ENCODE measurements at places on chromosomes 2 and 18. TPM values are rescaled to one million over a fixed set of nuclear protein-coding genes. Genes with fewer than 3 reads are reported as not detected.

DNA sequence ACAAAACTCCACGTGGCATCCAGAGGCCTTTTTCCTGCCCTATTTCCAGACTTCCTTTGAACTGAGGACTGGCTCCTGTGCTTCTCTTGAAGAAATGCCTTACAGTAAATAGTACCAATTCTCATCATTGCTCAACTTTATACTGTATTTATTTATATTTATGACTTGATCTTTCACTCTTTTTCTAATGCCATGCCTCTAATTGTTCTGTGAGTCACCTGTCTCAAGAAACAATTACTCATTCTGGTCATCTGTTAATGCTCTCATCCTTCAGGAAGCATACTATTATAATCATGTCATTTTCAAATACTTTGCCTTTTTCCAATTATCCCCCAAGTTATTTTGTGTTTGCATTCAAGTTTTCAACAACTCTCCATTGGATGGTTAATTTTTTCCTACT is 85.9 kb downstream of the DCDC2C start:
- DNase-seq, result no peak

DNA sequence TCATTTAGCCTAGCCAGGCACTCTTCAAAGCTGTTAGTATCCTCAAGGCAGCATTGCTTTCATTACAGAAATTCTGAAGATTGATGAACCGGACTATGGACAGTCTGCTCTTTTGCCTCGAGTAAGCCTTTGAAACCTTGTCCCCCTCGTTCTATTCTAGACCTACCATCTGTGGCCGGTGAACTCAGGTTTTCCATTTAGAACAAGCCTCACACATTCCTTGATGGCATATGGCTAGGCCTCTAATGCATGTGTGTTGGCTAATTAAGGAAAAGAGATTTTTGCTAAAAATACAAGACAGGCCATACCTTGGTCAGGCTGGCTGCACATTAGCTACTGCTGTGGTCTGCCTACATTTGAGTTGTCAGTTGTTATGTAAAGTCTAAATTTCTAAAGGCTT is 111.8 kb downstream of the CERS6 start:
- DNase-seq, result no peak

GRCh38 chr2:203071148-203071547 is 56.5 kb downstream of the NBEAL1 start:
- DNase-seq, result no peak

DNA sequence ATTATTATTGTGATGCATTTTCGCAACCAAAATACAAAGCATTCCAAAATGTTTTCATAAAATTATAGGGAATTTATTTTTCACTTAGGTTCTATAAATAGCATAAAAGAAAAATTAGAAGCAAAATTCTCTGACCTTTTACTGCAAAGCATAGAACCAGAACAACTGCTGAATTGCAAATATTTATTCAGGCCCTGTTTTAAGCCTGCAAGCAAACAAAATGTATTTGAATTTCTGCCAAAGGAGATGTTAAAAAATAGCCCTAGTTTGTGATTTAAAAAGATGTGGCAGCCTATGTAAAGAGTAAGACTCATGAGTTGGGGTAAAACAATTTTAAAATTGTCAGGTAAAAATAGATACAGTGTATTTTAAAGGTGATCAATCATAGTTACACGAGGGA is 138.1 kb downstream of the KCNJ3 start:
- DNase-seq, result no peak

TUBA3E gene
- 0.18 TPM for polyA plus RNA-seq

FBXO48 gene
- polyA plus RNA-seq, result 2.3 TPM

DNA sequence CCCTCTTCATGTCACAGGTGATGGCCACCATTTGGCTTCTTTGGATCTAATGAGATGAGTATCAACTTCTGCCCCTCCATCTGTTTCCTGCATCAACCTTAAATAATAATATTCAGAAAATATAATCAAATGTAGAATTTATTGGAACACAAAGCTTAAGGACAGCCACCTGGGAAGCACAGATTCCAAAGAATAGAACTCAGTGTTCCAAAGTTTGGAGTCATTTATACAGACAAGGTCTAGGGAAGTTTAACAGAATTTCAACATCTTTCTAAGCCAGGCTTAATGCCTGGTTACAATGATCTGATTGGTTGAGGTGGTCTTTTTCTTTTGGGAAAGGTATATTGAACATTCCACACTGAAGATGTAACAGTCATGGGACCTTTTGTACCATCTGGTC is 218.0 kb upstream of the PIEZO2 start:
- DNase-seq, result no peak

DNA sequence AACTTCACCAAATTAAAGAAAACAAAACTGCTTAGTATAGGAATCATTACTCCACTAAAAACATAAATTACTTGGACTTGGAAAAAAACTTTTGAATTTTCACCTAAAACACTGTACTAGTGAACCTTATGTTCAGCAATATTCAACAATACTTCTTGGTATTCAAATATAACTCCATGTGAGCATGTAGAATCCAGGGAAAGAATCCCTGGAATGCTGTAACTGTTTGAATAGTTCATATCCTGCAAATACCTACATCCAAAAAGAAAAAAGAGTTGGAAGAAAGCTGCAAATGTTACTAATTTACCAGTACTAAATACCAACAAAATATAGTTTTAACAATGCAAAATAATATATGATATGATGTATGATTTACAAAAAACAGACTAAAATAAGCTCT is 65.4 kb downstream of the IKZF2 start:
- no peak for DNase-seq

- no peak for DNase-seq
These were observed 63.1 kb downstream of the EHBP1 start for GRCh38 chr2:62768615-62769014.

ZNF804A gene
- 2.1 TPM for polyA plus RNA-seq

SCYGR4 gene
- not detected for polyA plus RNA-seq

DNA sequence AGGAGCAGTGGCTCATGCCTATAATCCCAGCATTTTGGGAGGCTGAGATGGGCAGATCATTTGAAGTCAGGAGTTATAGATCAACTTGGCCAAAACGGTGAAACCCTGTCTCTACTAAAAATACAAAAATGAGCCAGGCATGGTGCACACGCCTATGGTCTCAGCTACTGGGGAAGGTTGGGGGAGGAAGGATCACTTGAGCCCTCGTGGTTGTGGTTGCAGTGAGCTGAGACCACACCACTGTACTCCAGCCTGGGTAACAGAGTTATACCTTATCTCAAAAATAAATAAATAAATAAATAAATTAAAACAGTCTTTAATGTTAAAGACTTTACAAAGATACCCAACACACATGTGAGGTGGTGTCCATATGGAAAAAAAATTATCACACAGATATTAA is 134.0 kb downstream of the C2orf74 start:
- DNase-seq, result no peak

- DNase-seq, result no peak
These were observed 9.8 kb downstream of the AFTPH start for GRCh38 chr2:64533882-64534281.

CSRNP3 gene
- 11.0 TPM for polyA plus RNA-seq

GRCh38 chr18:59061914-59062642 is 77.6 kb upstream of the SEC11C start:
- no peak for DNase-seq

DNA sequence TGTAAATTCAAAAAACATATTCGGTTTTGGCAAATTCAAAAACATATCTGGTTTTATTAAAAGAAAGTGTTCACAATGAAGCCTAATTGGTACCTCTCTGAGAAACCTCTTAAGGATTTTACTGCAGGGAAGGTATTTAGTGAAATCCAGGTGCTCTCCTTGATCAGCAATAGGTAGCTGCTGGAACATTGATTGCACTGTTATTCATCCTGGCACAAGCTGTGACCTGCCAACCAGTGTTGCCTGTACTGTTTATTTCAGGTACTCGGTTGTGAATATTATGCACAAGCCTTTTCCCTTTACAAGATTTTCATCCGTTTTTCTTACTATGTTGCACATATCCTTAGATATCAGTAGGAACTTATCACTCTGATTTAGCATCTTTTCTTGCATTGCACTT is 155.8 kb upstream of the ZEB2 start:
- DNase-seq, result no peak

- no peak for DNase-seq
These were observed 2.3 kb downstream of the SIX2 start for GRCh38 chr2:45006942-45007287.

GRCh38 chr2:182447863-182448262 is 21.0 kb upstream of the PDE1A start:
- no peak for DNase-seq

All from left kidney (tissue), 8 donors.